ENCODE measurements at places on chromosomes 12 and 14. TPM values are rescaled to one million over a fixed set of nuclear protein-coding genes. Genes with fewer than 3 reads are reported as not detected.

RNF212B gene
- not detected for total RNA-seq

TCL1B gene
- not detected for total RNA-seq

NFATC4 gene
- total RNA-seq = 59.3 TPM

GALNT6 gene
- total RNA-seq = 210 TPM

IFNG-AS1 gene
- not detected for total RNA-seq

CACNA1C gene
- 2.2 TPM for total RNA-seq

Data from placental epithelial cell (primary cell).